ENCODE measurements at places on chromosomes 11 and 22.

GRCh38 chr11:60164550-60165075 is 18.3 kb downstream of the MS4A6A start:
- no peak for DNase-seq

DNA sequence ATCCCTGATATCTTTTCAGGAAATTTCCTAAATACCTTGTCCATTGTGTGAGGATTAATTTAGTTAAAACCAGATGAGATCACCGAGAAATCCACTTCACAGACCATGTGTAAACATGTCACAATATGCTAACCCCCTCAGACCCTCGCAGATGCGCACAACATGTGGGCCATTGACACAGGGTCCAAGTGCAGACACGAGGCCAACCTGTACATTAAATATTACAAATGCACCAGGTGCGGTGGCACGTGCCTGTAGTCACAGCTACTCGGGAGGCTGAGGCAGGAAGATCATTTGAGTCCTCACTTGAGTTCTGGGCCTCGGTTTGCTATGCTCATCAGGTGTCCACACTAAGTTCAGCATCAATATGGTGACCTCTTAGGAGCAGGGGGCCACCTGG is 9.9 kb upstream of the TMPRSS4 start:
- no peak for DNase-seq

GRCh38 chr11:84993386-84993785 is 633.8 kb downstream of the DLG2 start:
- no peak for DNase-seq

DNA sequence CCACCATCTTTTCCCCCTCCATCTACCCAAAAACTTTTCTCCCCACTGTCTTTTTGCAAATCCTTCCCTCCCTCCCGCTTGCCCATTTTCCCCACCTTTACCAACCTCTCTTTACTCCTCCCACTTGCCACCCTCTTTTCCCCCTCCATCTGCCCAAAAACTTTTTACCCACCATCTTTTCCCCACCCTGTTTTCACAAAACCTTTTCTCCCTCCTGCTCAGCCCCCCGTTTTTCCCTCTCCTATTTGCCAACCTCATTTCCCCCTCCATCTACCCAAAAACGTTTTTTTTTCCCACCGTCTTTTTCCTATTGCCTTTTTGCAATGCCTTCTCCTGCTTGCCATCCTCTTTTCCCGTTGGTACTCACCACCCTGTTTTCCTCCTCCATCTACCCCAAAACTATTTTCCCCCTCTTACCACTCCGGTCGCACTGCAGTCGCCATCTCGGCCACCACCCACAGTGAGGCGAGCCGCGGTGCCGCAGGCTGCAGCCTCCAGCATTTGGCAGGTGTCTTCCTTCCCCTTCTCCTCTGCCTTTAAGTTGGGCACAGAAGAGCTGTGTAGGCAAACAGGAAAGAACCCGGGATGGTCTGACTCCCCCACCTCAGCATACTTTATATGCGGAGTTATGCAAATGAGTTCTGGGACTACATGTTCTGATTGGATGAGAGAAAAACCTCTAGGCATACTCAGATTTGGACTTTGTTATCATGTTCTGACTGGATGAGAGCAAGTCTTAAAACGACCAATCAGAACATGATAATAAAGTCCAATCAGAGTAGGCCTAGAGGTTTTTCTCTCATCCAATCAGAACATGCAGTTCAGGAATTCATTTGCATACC is 121.2 kb upstream of the VPREB1 start:
- no peak for DNase-seq

- peak; percentile 80 for DNase-seq
Measured at GRCh38 chr11:111635706-111636045, 33.4 kb downstream of the SIK2 start.

DNA sequence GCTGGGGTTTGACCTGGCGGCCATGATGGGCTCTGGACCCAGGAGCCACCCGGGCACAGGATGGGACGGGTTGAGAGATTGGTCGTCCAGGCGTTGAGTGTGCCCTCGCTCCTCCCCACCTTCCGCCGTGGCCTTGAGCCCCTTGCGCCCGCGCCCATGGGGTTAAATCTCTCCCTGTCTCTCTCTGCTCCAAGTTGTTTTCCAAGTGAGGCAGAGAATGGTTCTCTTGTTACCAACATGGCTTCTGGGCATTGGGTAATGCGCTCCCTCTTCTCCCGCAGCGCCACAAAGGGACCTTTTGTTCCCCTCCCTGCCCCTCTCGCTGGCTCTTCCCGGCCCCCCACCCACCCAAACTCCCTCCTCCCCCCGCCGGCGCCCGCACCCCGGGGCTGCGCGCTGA is 18.8 kb upstream of the PICK1 start:
- DNase-seq: no peak

- no peak for DNase-seq
Measured at GRCh38 chr22:21840236-21840823, 27.1 kb downstream of the MAPK1 start.

- DNase-seq: peak; percentile 89
Measured at GRCh38 chr11:20609727-20610707, 10.6 kb downstream of the SLC6A5 start.

All from NCI-H1092 (cell line).